ENCODE measurements at places on chromosomes 16 and 17.

GRCh38 chr16:66193543-66194229 lies 172.8 kb upstream of the CDH5 start:
- DNase-seq = no peak

DNA sequence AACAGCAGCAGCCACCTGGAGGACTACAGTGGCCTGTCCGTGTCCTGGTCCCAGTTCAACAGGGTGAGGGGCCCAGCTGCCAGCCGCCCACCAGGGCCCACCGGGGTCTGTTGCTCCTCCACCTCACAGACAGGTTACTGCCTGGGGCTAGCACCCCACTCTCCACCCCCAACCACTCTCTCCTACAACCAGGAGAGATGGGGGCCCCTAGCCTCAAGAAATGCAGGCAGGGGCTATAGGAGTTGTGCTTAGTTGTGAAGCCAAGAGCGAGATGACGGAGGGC lies 18.0 kb downstream of the STAT5A start:
- DNase-seq = no peak

GRCh38 chr17:58324409-58325288 lies 3.9 kb downstream of the TSPOAP1 start:
- DNase-seq = peak; percentile 82

- DNase-seq = no peak
These were observed 27.2 kb upstream of the CNEP1R1 start for GRCh38 chr16:49997721-49998251.
